ENCODE measurements at places on chromosomes 7 and 10. TPM values are rescaled to one million over a fixed set of nuclear protein-coding genes. Genes with fewer than 3 reads are reported as not detected.

GRCh38 chr7:124686543-124687171, 78.9 kb downstream of the GPR37 start:
- no peak for DNase-seq

- no peak for DNase-seq
These were observed 98.1 kb upstream of the DNAAF5 start for GRCh38 chr7:628402-628763.

GRCh38 chr7:108118959-108119358, 11.2 kb downstream of the LAMB4 start:
- no peak for DNase-seq

- no peak for DNase-seq
These were observed 238.5 kb downstream of the CACNB2 start for GRCh38 chr10:18378766-18379165.

Gene OR6V1
- total RNA-seq: not detected

All from occipital lobe (tissue), 3 donors.